ENCODE measurements at places on chromosomes 4 and X. TPM values are rescaled to one million over a fixed set of nuclear protein-coding genes. Genes with fewer than 3 reads are reported as not detected.

- H3K4me3 ChIP-seq, result no peak overlapping the region
- no peak for DNase-seq
- H3K27ac ChIP-seq, result no peak overlapping the region
Observed at GRCh38 chrX:55801811-55802210, 84.3 kb downstream of the RRAGB start.

- no peaks in the 10 kb centered on the region for H3K4me1 ChIP-seq
- DNase-seq, result no peak
- H3K36me3 ChIP-seq, result no peaks in the 10 kb centered on the region
Observed at GRCh38 chrX:32937043-32937442, 274.3 kb downstream of the DMD start.

Gene NUP62CL
- 1.5 TPM for total RNA-seq

- no peak for DNase-seq
- H3K27me3 ChIP-seq, result no peaks in the 10 kb centered on the region
- peaks cover 8% of the 10 kb centered on the region for H3K4me1 ChIP-seq
- no peaks in the 10 kb centered on the region for H3K36me3 ChIP-seq
Observed at GRCh38 chrX:53442322-53442631, 8.1 kb upstream of the HSD17B10 start.

Gene MAGEA2
- total RNA-seq, result 0.20 TPM

DNA sequence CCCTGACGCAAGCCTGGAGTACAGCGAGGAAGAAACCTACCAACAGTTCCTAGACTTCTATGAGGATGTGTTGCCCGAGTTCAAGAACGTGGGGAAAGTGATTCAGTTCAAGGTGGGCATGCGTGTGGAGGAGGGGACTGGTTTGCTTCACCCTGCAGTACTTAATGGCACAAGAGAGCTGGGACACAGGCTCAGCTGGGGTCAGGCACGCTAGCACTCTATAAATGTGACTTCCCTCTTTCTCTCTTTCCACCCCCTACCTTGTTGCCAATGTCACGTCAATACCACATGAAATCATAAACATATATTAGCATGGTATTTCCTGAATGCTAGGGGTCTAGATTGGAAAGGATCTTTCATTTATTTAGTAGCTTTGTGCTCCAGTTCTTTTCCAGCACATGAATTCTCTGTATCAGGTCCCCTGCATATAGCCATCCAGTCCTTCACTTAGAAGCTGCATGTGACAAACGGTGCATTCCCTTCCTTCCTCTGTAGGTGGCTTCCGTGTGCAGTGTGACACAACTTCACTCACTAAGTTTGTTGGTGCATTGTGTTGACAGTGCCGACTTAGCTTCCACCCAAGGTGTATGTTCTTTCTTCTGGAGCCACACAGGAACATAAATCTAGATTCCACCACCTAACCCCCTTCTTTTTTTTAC, 25.6 kb downstream of the ZRSR2 start:
- H3K4me1 ChIP-seq, result no peaks in the 10 kb centered on the region
- peaks cover 84% of the 10 kb centered on the region for H3K36me3 ChIP-seq
- no peak overlapping the region for H3K27ac ChIP-seq
- no peaks in the 10 kb centered on the region for H3K27me3 ChIP-seq
- peak; percentile 29 for DNase-seq
- no peak overlapping the region for H3K4me3 ChIP-seq
